ENCODE measurements at places on chromosomes 11 and 22. TPM values are rescaled to one million over a fixed set of nuclear protein-coding genes. Genes with fewer than 3 reads are reported as not detected.

DNA sequence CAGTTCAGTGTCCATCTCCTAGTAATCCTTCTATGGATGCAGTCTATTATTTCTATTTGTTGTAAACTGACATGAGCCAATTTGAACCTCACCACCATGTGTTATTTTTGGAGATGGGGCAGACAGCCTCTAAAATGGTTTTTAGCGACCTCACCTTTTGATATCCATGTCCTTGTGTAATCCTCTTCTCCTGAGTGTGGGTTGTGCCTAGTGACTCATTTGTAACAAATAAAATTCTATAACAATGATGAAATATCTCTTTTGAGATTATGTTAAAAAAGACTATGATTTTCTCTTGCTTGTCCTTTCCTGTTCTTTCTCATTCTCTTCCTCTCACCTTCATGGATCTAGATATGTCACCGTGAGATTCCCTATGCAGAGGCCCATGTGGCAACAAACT lies 554.6 kb upstream of the ANO3 start:
- no peak for DNase-seq

- DNase-seq, result no peak
Observed at GRCh38 chr11:64078284-64078683, 42.6 kb downstream of the FLRT1 start.

DNA sequence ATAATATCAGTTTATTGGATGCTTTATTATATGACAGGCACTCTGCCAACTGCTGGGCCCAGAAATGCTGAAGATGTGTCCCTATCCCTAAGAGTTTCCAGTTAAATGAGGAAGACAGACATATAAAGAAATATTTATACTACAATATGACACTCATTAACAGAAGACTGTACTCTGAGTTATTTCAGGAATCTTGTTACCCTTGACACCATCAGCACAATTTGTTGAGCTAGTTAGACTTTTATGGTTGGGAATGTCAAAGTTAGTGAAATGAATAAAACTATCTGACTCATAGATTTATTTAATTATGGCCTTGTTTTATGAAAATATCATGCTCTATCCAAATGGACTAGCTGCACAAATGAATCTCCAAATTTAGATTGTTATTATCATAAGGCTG lies 25.6 kb upstream of the MSANTD4 start:
- no peak for DNase-seq

- no peak for DNase-seq
Observed at GRCh38 chr11:58330861-58331260, 28.0 kb downstream of the OR5B17 start.

NAALAD2 gene
- total RNA-seq, result 12.5 TPM

BCO2 gene
- 15.6 TPM for total RNA-seq

KCNJ1 gene
- 0.13 TPM for total RNA-seq

Data from sciatic nerve (tissue), 2 donors.